ENCODE measurements at places on chromosomes 4 and X.
A peak's percentile ranks its signal among the peaks of the same experiment; 100 is the strongest.

- no peak for DNase-seq
Measured at GRCh38 chr4:7127576-7127975, 59.7 kb upstream of the GRPEL1 start.

DNA sequence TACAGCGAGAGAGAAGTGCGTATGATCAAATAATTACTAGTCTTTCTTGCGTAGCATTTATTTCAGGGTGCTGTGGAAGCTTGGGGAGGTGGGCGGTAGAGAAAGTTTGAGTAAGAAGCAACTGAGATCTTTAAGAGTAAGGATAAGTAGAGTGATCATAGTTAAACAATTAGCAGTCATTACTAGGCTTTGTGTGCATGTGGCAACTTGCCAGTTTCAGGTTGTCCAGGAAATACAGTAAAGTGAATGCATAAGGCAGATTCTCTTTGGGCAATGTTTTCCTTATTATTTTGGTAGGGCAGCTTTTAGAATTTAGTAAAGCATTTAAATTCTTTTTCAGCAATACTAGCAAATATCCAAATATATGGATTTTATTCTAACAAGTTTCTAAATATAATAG is 57.0 kb downstream of the HPGDS start:
- no peak for DNase-seq

DNA sequence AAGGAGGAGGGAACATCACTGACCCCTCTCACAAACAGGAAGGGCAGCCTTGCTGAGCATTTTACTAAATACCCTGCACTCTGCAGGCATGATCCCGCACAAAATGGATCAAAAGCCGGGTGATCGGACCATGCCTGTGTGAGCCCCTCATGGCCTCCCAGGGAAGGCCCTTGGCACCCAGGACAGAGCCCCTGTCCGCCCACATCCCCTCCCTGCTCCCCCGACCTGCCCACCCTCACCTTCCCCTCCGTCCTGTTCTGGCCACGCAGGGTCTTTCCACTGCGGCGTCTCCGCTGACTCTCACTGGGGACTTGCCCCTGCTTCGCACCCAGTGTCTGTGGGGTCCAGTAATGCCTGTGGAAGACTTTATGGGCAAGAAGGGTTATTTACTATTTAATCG is 105.0 kb downstream of the HMX1 start:
- no peak for DNase-seq

- DNase-seq, result no peak
Measured at GRCh38 chrX:24117258-24117657, 32.3 kb upstream of the ZFX start.

DNA sequence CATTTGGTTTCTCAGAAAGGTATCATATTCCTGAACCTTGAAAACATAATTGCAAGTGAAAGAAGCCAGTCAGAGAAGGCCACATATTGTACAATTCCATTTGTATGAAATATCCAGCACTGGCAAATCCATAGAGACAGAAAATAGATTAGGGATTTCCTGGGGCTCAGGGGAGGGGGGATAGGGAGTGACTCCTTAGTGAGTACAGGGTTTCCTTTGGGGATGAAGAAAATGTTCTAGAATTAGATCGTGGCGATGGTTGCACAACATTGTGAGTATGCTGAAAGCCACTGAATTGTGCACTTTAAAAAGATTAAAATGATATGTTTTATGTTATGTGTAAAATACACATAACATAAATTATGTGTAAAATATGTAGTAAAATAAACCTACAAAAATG is 10.3 kb downstream of the XPNPEP2 start:
- no peak for DNase-seq

- DNase-seq, result no peak
Measured at GRCh38 chrX:96568071-96568470, 116.6 kb upstream of the DIAPH2 start.

- DNase-seq, result no peak
Measured at GRCh38 chr4:8401665-8402064, 38.9 kb downstream of the ACOX3 start.

DNA sequence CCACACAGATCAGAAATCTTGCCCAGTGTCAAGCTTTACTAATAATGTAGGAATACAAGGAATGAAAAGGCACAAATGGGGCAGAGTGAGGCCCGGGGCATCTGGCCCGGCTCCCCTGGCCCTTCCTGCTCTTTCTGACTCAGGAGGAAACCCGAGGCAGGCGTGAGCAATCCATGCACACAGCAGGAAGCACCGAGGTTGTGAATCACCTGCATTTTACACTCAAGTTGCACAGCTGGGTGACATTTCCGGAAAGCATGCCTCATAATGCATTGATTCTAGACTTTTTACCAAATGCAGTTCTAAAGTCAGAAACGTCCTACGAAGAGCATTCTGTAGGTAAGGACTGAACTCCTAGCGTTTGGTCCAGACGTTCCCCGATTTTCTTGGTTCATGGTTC is 38.9 kb downstream of the PRIMPOL start:
- no peak for DNase-seq

DNA sequence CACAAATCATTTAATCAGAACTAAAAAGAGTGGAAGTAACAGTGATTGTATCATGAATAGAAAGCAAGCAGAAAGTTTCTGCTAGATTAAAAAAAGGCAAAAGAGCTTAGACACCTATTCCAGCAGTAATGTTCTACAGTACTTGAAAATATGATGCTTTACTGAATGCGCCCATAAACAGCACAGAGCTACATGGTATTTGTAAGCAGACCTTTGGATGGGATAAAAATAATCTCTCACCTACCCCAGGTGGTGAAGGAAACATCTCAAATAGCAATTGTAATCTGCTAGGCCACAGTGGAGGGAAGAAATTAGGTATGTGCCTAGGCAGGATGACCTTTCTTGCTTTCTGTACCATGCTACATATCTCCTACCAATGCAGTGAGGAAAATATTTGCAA is 280.9 kb upstream of the PRKX start:
- no peak for DNase-seq

DNA sequence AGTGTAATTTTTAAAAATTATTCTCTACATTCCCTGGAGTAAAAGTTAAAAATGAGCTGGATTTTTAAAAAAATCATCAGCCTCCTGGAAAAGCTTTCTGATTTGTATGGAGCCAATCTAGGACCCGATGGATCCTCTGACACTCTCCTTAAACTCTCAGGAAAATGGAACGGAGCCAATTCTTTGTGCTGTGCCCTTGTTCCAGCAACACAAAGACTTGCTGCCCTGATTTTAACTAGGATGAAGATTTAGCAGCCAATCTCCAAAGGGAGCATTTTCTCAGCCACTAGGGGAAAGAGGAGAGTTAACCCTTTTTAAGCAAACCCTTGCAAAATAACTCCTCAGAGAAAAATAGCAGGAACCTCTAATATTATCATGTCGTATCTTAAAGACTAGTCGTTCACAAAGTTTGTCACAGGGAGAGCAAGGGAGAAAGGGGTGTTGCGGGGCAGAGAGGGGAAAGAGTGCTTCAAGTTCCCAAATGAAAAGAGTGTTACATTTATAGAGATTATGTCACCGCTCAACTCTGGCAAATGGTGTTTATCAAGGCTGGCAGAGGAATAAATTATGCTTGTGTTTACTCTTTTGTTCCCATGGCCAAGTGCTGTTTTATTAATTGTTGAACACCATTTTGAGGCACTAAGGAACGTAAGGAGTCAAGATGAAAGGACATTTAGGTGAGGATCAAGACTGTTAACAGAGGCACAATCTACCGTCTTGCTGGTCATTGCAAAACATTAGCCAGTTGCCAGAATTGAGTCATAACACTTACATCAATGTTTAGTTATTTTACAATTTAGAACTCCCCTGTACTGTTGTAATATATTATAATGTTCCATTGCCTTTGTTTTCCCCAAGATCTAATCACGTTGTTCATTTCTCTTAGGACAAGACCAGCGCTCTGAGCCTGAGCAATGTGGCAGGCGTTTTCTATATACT is 250.7 kb downstream of the THOC2 start:
- DNase-seq, result no peak

DNA sequence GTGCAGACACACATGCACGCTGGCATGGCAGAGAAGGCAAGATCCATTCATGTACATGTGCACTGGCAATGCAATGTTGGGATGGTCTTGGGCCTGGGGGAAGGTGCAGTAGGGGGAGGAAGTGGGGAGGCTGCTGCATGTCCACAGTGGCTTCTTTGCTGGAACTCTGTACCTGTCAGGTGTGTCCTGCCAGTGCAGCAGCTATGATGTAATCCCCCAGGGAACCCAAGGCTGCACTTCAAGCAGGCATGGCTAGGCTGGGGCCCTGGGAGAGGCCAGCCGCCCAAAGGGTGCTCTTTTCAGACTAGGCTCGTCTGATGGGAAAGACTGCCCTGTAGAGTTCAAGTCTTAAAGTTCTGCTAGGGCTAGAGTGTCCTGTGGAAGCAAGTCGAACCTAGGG is 1304.0 kb downstream of the FAM133A start:
- DNase-seq, result no peak

DNA sequence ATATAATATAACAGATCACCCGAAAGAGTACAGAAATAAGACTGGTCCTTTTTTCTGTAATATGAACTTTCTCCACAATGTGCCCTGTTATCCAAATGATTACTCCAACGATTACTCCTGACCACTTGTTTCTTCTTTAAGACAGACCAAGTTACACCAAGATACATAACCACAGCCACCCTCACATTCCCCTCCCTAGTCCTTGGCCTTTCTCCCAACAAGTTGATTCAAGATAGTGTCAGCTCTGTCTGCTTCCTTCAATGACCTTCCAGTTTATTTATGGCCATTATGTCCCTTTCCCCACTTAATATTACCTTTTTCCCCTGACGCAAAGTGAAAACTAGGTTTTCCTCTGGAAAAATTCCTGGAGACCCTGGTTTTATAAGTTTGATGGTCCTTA is 397.2 kb downstream of the FAM47B start:
- DNase-seq, result no peak

DNA sequence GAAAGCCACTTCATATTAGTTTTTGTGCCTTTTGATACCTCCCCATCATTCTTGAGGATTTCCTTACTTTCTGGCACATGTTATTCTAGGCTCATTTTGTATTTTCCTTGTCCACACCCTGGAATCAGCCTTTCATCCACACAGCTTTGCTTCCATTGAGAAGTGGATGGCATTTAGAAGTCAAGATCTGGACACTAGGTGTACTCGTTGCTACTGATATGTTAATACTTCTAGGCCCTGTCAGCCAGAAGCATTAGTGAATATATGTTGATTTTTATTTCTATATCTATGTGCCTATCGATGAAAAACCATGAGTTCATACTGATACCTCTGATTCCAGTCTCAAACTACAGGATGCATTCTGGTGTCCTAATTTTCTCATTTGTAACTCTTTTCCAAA is 73.2 kb downstream of the ARHGAP24 start:
- no peak for DNase-seq

DNA sequence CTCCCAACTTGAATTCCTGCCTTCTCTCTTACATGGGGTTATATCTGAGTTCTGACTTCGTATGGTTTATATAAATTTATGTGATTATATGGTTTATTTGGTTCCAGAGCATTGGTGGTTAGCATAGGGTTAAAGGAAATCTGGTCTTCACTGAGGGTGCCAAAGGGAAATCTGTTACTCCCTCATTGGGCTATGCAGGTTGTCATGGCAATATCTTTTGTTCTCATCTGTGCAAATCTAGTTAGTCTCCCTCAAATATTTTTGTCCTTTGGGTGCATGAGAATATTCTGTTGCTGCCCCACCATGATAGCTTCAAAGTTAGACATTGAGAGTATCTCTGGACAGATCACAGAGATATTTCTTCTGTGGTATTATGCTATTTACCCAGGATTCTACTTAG is 71.8 kb upstream of the OTUD4 start:
- no peak for DNase-seq

DNA sequence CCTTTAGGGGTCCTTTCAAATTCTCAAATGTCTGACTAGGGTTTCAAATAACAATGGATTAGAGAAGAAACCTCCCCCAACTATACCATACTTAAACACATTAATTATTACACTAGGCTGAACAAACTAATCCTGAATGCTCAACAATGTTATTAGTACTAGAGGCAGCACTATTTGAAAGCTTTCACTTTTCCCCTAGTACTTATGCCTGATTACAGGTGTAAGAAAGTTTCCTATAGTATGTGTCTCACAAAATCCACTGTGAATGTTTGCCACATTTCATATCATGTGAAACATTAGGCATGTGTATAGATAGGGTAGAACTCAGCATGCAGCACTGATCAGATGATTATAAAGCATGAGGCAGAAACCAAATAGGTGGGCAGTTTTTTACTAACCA is 336.2 kb downstream of the ZNF674 start:
- no peak for DNase-seq

- DNase-seq, result no peak
Measured at GRCh38 chr4:147103403-147103946, 157.8 kb upstream of the TTC29 start.

DNA sequence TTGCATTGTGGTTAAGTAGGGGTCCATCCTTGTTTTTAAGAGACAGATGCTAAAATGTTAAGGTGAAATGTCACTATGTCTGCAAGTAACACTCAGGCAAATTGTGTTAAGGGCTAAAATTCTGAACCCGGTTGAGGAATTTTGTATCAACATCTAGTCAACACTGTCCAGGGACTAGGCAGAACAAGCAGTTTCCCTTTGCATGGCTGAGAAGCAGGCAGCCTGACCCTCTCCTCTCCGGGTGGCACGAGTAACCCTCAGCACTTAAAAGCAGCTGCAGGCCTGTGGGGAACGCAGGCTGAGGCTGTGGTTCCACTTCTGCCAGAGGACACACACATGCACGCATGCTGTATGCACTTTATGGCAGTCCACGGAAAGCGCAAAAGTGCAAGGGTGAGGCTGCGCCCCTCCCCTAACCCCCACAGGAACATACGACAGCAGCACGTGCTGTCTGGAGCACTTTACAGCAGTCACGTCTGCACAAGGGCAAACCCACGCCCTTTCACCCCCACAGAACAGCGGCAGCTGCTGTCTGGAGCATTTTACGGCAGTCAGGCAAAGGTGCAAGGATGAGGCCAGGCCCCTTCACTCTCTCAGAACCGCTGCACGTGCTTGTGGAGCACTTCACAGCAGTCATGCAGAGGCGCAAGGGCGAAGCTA is 619 bp upstream of the MPC1L start:
- DNase-seq, result no peak

DNA sequence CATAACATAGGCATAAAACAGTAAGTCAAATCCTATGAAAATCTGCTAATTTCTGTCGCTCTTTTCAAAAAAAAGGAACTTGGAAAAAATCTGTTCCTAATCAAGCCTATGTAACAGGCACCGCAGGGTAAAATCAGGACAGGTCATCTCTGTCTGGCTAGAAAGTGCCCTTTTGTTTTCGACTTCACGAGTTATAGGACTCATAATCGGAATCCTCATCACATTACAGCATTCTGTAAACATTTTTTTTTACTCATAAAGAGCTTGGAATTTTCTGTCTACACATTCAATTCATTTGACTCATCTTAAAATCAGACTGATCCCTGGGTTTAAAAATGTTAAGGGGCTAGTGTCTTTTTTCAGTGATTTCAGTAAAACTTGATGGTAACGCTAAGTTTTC is 181.7 kb upstream of the TBC1D9 start:
- no peak for DNase-seq

GRCh38 chrX:77785486-77786364 is at the start of gene ATRX:
Gene ATRX (minus strand): TSS chrX:77786216. CDS start chrX:77786001, 215 bp downstream.
- peak; percentile 87 for DNase-seq

DNA sequence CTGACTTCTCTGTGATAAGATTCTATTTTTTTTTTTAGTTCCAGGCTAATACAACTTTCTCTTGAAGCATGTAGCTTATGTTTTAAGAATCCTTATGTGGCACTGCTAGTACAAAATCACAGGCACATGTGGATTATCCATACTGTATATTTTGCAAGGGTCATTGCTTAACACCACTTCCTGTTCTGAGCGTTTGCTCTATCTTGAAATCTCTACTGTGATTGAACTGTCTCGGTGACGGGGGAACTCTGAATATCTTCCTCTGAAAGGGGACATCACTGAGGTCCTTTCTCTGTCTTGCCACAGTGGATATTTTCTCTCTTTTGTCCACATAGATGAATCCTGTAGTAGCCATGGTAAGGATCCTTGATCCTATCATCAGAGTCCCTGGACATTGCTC is 2.1 kb upstream of the WFS1 start:
- DNase-seq, result no peak
